ENCODE measurements at places on chromosomes 5 and 9.

GRCh38 chr5:34737731-34738130, 81.6 kb downstream of the RAI14 start:
- DNase-seq = no peak

DNA sequence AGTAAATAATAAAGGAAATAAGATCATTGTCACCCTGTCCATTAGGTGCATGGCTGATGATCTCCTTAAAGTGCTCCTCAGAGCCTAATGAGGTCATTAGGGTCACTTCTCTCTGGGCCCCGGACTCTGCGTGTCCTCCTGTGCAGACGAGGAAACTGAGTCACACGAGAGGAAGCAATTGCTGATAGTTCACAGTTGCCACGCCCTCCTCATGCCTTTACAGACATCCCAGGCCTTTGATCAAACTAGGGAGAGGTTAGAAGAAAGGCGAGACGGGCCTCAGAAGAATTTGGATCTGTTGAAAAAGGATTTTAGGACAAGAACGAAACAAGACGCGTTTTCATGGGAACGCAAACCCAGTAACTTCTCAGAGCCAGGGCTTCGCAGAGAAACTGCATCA, 32.0 kb upstream of the MSX2 start:
- no peak for DNase-seq

DNA sequence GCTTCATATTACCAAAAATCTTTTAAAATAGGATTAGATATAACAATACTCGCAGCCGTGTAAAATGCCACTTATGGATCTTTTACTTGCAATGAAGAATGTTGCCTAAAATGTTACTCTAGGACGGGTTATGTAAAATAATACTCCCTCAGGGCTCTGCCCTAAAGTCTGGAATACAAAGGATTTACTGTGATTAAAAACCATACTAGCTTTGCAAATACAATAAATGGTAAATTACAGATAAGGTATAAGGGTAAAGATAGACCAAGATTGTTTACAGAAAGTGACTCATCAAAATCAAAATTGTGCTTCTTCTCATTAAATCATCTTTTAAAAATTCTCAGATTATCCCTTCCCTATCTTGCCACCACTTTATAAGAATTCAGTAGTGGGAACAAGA, 163.6 kb downstream of the MEF2C start:
- DNase-seq = no peak

- no peak for DNase-seq
Observed at GRCh38 chr5:149024943-149025342, 37.9 kb downstream of the SH3TC2 start.

DNA sequence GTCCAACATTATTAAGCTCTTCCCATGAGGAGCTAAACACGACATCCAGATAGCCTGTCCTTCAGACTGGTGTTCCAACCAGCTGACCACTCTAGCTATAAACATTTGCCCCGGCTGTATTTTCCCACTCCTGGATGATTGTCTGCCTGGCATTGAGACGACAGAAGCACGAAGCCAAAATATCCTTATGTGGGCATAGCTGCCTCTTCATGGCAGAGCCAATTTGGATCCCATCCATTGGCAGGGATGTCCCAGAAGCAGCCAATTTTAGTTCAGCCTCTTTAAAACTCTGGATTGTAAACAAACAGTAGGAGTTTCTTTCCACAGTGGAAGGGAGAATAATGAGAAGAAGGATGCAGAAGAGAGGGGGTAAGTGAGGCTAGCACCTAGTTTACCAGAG, 507.6 kb downstream of the CETN3 start:
- no peak for DNase-seq

DNA sequence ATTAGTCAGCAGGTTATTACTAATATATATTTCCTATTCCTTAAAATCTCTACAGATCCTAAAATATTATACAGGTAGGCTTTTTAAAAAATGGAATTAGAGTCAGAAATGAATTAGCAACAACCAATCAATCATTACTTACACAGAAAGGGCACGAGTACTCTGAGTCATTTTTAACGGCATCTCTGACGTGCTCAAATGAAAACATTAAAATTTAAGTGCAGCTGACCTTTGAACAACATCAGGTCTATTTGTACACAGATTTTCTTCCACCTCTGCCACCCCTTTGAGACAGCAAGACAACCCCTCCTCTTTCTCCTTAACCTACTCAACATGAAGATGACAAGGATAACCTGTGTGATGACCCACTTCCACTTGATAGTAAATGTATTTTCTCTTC, 19.1 kb downstream of the AUH start:
- no peak for DNase-seq

DNA sequence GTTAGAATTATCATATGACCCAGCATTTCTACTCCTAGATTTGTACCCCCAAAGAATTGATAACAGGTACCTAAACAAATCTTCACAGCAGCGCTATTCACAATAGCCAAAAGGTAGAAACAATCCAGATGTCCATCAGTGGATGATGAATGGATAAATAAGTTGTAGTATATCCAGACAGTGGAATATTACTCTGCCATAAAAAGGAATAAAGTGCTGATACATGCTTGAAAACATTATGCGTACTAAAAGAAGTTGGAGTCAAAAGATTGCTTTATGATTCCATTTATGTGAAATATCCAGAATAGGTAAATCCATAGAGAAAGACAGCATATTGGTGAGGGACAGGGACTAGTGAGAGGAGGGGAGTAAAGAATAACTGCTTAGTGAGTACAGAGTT, 26.0 kb downstream of the MTREX start:
- no peak for DNase-seq

- peak; percentile 12 for DNase-seq
Observed at GRCh38 chr9:130172161-130172857, at the start of gene NCS1. TSS of gene NCS1 (plus strand) at chr9:130172404. CDS start at chr9:130172664, 260 bp downstream.

GRCh38 chr5:179913461-179913860, 5.8 kb upstream of the TBC1D9B start:
- no peak for DNase-seq

DNA sequence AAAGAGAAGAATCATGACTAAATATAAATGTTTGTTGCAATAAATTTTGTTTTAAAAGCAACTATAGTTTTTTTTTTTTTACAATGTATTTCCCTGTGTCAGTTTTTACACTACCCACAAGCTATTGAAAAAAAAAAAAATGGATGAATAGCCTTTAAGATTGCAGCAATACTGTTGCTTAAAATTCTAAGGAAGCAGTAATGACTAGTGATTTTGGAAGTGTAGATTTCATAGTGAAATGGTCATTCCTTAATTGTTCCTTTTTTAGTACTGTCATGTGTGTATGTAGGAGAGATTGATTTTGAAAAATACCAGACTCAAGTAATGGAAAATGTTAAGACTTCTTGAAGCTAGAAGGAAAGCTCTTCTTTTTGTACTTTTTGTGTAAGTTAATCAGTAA, 53.1 kb downstream of the NDUFS4 start:
- DNase-seq = no peak

DNA sequence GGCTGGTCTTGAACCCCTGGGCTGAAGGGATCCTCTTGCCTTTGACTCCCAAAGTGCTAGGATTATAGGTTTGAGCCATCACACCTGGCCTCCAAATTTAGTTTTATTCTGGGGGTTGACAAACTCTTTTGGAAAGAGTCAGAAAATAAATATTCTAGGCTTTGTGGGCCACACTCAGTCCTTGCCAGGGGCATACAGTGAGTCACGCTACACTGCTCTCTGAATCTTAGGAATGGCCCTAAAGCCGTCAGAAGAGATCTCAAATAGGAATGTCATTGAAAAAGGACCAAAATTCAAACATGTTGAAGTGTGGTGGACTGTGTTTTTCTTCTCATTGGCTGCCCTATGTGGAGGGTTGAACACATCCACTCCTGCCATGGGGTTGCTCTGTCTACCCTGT, 127.7 kb upstream of the BASP1 start:
- no peak for DNase-seq

- no peak for DNase-seq
Observed at GRCh38 chr9:82600536-82601292, 462.2 kb downstream of the RASEF start.

GRCh38 chr9:127170103-127170502, 47.7 kb upstream of the ANGPTL2 start:
- DNase-seq = no peak

DNA sequence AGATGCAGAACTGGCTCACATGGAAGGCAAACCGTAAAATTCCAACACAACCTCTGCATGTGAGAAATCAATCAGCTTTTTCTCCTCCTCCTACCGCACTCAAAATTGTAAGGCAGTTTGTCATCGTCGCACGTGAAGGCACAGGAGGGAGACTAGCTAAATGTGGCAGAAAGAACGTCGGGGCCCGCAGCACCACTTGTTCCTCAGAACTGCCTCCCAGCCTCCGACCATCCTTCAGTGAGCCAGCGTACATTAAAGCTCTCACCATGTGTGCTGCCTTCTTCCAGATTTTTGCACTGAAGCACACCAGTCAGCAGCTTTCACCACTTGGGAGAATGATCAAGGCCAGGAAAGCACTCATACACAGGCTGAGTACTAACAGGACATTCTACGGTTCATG, 105.9 kb downstream of the RFX3 start:
- no peak for DNase-seq

All from stimulated activated CD8-positive, alpha-beta memory T cell treated with anti-CD3 and anti-CD28 coated beads, Interleukin-4, amount 100 ng/mL, for 1 hour (primary cell).